ENCODE measurements at places on chromosomes 12 and 14. TPM values are rescaled to one million over a fixed set of nuclear protein-coding genes. Genes with fewer than 3 reads are reported as not detected.
A peak's percentile ranks its signal among the peaks of the same experiment; 100 is the strongest.

DNA sequence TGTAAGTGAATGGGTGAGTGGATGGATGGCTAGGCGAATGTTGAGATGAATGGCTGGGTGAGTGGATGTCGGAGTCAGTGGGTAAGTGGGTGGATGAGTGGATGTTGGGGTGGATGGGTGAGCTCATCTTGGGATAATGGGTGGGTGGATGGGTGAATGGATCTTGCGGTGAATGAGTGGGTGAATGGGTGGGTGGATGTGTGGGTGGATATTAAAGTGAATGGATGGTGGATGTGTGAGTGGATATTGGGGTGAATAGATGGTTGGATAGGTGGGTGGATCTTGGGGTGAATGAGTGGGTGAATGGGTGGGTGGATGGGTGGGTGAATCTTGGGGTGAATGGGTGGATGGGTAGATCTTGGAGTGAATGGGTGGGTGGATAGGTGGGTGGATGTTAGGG is 51.9 kb downstream of the CMKLR1 start:
- DNase-seq, result no peak

The FGD6 gene
- 28.3 TPM for total RNA-seq

- no peak for DNase-seq
Measured at GRCh38 chr14:96858643-96859042, 61.5 kb downstream of the VRK1 start.

DNA sequence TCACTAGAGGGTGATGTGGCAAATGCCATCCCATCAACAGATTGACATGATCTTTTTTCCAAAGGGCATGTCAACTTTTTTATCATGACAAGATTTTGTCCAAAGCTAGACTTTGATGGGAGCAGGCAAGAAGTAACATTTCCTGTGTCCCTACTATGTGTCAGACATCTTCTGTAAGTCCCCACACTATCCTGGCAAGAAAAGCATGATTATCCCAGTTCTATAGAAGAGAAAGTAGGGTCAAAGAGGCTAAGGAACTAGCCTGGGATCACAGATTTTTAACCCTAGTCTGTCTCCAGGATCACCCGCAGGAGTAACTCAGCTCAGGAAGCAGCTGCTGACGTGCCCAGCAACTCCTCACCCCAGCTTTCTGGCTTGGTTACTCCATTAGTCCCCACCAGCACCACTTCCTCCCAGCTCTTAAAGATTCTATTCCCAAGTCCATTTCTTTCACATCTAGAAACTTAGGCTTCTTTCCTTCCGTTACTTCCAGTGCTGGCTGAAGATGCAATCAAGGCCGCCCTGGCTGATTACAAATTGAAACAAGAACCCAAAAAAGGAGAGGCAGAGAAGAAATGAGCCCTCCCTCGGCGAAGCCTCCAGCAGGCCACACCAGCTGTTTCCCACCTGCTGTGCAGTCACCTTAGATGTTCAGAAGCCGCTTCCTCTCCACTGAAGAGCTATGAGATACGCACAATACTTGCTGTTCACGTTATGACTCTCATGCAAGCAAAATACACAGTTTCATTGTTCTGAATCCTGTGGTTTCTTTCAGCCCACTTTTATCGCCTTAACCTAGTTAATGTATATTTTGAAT is 6.2 kb downstream of the ISCU start:
- DNase-seq, result no peak

The LALBA gene
- not detected for total RNA-seq

The DUSP6 gene
- total RNA-seq, result 20.3 TPM

GRCh38 chr14:65243766-65244442 is 141.6 kb upstream of the MAX start:
- no peak for DNase-seq

The NEUROD4 gene
- total RNA-seq, result not detected

DNA sequence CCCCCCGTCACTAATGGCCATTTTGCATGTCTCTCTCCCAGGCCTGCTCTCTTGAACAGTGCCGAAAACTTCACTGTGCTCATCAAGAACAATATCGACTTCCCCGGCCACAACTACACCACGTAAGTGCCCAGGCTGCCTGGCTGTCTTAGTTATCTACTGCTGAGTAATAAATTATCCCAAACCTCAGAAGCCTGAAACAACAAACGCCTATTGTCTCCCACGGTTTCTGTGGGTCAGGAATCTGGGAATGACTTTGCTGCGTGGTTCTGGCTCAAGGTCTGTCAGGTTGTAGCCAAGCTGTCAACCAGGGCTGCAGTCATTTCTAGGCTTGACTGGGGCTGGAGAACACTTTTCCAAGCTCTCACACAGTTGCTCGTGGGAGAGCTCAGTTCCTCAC is 32.6 kb downstream of the P2RX7 start:
- DNase-seq, result no peak

- DNase-seq, result no peak
Measured at GRCh38 chr14:103045371-103045869, 11.9 kb downstream of the CDC42BPB start.

DNA sequence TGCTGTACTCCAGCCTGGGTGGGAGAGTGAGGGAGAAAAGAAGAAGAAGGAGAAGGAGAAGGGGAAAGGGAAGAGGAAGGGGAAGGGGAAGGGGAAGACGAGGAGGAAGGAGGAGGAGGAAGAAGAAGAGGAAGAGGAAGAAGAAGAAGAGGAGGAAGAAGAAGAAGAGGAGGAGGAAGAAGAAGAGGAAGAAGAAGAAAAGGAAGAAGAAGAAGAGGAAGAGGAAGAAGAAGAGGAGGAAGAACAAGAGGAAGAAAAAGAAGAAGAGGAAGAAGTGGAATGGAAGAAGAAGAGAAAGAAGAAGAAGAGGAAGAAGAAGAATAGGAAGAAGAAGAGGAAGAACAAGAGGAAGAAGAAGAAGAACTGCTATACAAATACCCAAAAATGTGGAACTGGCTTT is 507.4 kb upstream of the TMPO start:
- no peak for DNase-seq

GRCh38 chr14:53663709-53664108 is 292.9 kb downstream of the BMP4 start:
- no peak for DNase-seq

The CRIP1 gene
- total RNA-seq, result 1,056 TPM

DNA sequence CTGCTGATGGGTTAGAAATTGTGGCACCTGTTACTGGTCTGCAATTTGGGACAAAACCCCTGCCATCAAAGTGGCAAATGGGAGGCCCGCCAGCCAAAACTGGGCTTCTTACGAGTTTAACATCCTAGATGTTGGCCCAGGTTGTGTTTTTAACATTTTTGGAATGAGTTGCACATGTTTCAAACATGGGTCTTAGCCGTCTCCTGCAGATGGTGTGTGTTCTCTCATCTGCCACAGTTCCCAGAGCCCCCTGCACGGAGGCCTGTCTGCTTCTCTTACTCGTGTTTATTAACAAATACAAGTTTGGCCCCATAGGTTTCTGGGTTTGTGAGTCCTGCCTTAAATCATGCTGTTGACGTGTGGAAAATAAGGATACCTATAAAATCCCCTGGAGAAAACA is 46.5 kb downstream of the CACNA2D4 start:
- no peak for DNase-seq

The ZNF385A gene
- total RNA-seq, result 5.9 TPM

DNA sequence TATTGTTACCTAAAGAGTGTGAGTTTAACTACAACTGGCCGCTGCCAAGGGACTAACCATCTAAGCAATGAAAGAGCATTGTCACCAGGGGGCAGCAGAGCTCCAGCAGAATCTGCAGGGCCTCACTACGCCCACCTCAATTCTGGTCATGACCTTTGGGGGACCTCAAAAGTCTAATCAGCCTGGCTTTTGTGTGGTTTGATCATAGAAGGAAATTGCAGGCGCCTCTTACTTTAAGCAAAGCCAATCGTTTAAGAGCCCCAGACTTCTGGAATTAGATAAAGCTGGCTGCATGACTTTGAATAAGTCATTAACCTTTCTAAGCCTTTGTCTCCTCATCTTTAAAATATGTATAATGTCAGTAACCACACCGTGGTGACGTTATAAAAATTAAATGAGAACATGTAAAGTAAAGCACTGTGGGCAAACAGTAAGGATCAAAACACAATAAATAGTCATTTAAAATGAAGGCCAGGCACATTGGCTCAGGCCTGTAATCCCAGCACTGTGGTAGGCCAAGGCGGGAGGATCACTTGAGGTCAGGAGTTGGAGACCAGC is 58.6 kb downstream of the TBX3 start:
- peak; percentile 15 for DNase-seq

The DNAJC22 gene
- 1.9 TPM for total RNA-seq

All from Panc1 (cell line).